ENCODE measurements at places on chromosomes 7 and 10. TPM values are rescaled to one million over a fixed set of nuclear protein-coding genes. Genes with fewer than 3 reads are reported as not detected.
A peak's percentile ranks its signal among the peaks of the same experiment; 100 is the strongest.

- DNase-seq, result no peak
- H3K27me3 ChIP-seq, result no peaks in the 10 kb centered on the region
- H3K36me3 ChIP-seq, result no peaks in the 10 kb centered on the region
- no peaks in the 10 kb centered on the region for H3K4me1 ChIP-seq
- H3K27ac ChIP-seq, result no peak overlapping the region
- H3K4me3 ChIP-seq, result no peak overlapping the region
Observed at GRCh38 chr10:48707472-48707871, 22.8 kb downstream of the WDFY4 start.

GRCh38 chr10:73413108-73413527 lies 740 bp downstream of the ANXA7 start:
- H3K27me3 ChIP-seq, result no peaks in the 10 kb centered on the region
- H3K4me1 ChIP-seq, result no peaks in the 10 kb centered on the region
- peak overlapping the region; percentile 60 for H3K4me3 ChIP-seq
- peak overlapping the region; percentile 91 for H3K27ac ChIP-seq
- H3K36me3 ChIP-seq, result no peaks in the 10 kb centered on the region

GRCh38 chr10:116627386-116627933 lies 6.7 kb downstream of the PNLIPRP2 start:
- no peak for DNase-seq
- H3K27me3 ChIP-seq, result no peaks in the 10 kb centered on the region
- no peaks in the 10 kb centered on the region for H3K36me3 ChIP-seq
- no peaks in the 10 kb centered on the region for H3K4me1 ChIP-seq
- no peak overlapping the region for H3K4me3 ChIP-seq
- H3K27ac ChIP-seq, result no peak overlapping the region

DNA sequence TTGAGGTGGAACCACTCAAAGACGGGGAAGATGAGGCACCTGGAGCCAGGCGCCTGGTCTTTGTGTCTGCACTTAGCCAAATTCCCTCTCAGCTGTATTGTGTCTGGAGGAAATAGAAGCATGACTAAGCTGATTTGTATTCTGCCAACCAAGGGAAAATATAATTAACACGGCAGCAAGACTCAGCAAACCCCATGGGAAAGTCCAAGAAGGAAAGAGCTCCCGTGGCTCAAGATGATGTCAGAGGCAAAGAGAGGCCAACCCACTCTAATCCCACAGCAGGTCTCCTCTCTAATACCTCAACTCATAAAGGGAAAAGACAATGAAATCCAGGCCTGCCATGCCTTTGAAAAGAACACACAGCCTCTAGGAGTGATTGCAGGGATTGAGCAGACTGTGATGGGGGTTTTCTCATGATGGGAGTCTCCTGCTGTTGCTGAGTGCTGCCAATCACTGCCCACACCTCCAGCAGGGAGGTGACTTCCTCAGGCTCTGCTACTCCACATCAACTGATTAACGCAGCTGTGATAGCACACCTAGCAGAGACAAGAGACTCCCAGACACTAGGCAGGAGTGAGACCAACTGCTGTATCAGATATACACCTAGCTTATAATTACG lies 255.5 kb upstream of the C7orf33 start:
- no peaks in the 10 kb centered on the region for H3K27me3 ChIP-seq
- no peak for DNase-seq
- no peaks in the 10 kb centered on the region for H3K4me1 ChIP-seq
- no peak overlapping the region for H3K27ac ChIP-seq

MSS51 gene
- total RNA-seq, result 6.3 TPM

PLPP4 gene
- not detected for total RNA-seq

- no peaks in the 10 kb centered on the region for H3K36me3 ChIP-seq
- no peak overlapping the region for H3K4me3 ChIP-seq
- no peak for DNase-seq
Observed at GRCh38 chr10:110036640-110037039, 28.9 kb downstream of the ADD3 start.

DNA sequence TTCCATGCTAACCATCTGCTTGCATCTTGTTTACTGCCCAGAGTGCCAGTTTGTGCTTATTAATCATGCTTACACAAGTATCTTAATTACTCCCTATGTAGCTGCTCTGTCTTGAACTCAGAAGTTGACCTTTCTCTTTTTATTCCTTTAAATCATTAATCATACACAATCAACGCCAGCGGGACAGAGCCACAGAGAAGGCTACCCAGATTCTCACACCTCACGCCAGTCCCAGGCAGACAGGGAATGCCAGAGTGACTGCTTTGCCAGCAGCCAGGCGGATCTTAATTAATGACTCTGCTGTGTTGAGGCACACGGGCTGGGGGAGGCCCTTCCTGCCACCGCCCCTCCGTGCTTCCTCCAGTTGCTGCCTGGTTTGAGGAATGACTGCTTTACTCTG lies 229.4 kb downstream of the LRMDA start:
- peaks cover 12% of the 10 kb centered on the region for H3K4me1 ChIP-seq
- no peaks in the 10 kb centered on the region for H3K27me3 ChIP-seq
- peak; percentile 67 for DNase-seq
- H3K4me3 ChIP-seq, result no peak overlapping the region
- H3K27ac ChIP-seq, result peak overlapping the region; percentile 83

COL26A1 gene
- not detected for total RNA-seq

GRCh38 chr10:22437620-22438588 lies 92.6 kb downstream of the SPAG6 start:
- H3K4me3 ChIP-seq, result peak overlapping the region; percentile 81
- peak overlapping the region; percentile 85 for H3K27ac ChIP-seq
- no peaks in the 10 kb centered on the region for H3K27me3 ChIP-seq
- no peaks in the 10 kb centered on the region for H3K36me3 ChIP-seq
- peak; percentile 79 for DNase-seq

PNLIP gene
- 2.3 TPM for total RNA-seq

- no peak overlapping the region for H3K4me3 ChIP-seq
- no peaks in the 10 kb centered on the region for H3K36me3 ChIP-seq
- no peaks in the 10 kb centered on the region for H3K27me3 ChIP-seq
- no peak overlapping the region for H3K27ac ChIP-seq
Observed at GRCh38 chr7:86320341-86320740, 323.4 kb upstream of the GRM3 start.

DNA sequence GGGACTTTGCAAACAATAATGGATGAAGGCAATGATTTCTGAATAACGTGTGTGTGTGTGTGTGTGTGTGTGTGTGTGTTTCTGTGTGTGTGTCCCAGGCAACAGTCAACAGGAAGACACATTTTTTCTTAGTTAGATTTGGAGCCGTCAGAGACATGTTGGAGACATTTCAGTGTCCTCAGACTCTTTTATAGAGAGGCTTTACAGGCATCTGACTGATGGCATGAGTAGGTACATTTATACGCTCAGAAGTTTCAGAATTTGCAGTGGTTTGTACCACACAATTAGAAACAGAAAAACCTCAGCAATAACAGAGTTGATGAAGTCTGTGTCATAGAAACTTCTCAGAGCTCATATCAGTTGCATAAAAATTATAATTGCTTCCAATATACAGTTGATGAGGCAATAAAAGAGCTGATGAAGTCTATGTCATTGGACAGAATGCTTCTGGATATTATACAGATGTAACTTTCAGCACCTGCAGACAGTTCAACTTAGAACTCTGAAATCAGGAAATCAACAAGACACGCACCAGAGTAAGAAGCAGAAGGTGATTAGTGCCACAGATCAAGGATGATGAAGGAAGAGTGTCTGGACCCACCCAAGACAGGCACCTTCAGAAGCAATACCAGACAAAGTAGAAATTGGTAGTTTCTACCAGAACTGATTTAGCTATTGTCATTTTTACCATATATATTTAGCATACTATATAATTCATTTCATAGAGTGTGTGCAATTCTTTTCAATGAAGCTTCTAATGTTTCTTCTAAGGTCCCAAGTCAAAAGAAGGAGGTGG lies 104.5 kb upstream of the LYZL1 start:
- no peaks in the 10 kb centered on the region for H3K36me3 ChIP-seq
- DNase-seq, result no peak
- H3K4me1 ChIP-seq, result no peaks in the 10 kb centered on the region
- H3K27ac ChIP-seq, result no peak overlapping the region
- no peaks in the 10 kb centered on the region for H3K27me3 ChIP-seq
- no peak overlapping the region for H3K4me3 ChIP-seq

DNA sequence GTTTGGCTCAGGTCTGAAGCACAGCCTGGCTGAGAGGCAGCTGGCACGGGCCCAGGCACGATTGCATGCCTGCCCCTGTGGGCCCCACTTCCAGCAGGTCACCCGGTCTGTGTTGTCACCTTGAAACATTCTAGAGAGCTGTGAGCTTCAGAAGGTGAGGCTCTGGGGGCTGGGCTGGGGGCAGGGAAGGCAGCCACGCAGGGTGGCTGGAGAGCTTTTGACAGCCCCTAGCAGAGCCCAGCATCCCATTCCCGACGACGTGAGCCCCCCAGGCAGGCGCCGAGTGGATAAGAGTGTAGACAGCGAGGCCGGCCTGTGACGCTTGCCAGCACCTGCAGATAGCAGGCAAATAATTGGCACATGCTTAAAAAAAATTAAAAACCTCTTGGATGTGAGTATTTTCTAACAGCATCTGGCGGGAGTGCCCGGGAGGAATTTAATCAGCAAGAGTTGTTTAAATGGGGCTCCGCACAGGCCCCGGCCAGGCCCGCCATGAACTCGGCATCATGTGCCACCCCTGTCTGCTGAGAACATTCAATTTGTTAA lies 212.0 kb upstream of the TBX20 start:
- H3K36me3 ChIP-seq, result no peaks in the 10 kb centered on the region
- no peak for DNase-seq
- H3K27me3 ChIP-seq, result no peaks in the 10 kb centered on the region
- no peak overlapping the region for H3K27ac ChIP-seq
- no peak overlapping the region for H3K4me3 ChIP-seq

DNA sequence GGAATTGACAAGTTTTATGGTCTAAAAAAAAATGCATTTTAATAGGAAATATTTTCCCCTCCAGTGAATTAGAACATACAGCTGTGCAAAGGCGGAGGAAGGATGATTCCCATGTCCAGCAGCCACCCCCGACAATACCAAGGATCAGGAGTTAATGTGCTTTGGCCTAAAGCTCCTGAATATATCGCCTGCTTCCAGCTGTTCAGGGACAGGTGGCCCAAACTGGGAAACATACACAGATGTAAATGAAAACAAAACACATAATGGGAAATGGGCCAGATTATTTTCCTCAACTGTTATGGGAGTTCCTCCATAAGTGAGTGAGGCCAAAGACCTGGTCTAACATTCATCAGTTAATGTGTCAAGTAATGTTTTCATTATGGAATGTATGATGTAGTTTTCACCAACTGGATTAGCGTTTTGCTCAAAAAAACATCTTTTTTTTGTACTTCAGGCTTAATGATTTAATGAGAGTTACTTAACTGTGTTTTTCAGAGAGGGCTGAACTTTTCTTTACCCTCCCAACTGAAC lies 55.1 kb upstream of the LAMB1 start:
- H3K36me3 ChIP-seq, result no peaks in the 10 kb centered on the region
- H3K27me3 ChIP-seq, result no peaks in the 10 kb centered on the region
- H3K27ac ChIP-seq, result no peak overlapping the region
- H3K4me1 ChIP-seq, result no peaks in the 10 kb centered on the region

DNA sequence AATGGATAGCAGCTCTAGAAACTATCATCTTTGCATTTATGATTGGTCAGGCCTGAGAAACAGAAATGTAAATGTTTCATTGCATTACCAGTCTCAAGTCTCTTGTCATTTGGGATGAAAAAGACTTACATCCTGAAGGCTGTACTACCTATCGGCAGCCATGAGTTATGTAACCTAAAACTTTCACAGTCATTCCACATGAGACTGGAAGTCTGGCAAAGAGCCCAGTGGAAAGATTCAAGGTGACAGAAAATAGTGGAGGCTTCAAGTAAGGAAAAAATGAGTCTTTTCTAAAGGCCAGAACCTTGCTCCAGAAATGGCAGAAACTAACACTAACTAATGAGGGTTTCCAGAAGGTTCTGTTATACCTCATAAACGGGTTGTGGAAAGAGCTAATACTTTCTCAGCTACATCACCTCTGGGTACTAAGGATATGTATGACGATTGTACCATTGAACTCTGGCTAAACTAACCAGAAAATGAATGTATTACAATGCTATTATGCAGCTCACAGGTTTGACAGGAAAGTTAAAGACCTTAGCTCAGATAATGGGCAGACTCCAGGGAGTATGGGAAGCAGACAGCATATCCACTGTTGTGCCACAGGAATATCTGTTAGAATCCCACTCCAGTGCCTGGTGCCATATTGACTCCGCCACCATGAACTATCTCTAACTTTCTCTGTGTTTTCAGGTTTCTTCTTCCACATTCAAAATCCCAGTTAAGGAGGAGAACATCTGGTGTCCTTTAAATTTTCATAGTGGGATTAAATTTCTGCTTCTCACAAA lies 41.7 kb upstream of the DYNC1I1 start:
- DNase-seq, result no peak
- no peaks in the 10 kb centered on the region for H3K36me3 ChIP-seq

GRCh38 chr10:100744136-100744986 lies 1.0 kb upstream of the PAX2 start:
- no peaks in the 10 kb centered on the region for H3K27me3 ChIP-seq
- no peak for DNase-seq
- no peak overlapping the region for H3K4me3 ChIP-seq
- no peaks in the 10 kb centered on the region for H3K4me1 ChIP-seq
- H3K27ac ChIP-seq, result no peak overlapping the region

DNA sequence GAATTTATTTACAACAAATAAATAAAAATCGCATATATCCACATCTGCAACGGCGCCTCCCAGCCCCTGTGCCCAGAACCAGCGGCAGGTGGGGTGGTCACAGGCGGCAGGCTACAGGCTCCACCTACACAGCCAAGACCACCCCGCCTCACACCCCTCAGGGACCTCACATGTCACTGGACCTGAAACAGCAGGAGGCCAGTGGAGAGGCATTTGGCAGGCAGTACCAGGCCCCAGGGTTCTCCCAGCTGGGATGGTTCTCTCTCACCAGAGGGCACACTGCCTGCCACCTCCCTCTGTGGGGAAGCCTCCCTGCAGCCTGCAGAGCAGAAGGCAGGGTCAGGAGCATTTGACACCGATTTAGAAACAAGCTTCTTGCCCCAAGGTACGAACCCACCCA lies 81.5 kb downstream of the MAD1L1 start:
- no peak for DNase-seq
- no peaks in the 10 kb centered on the region for H3K27me3 ChIP-seq
- no peak overlapping the region for H3K4me3 ChIP-seq
- no peaks in the 10 kb centered on the region for H3K36me3 ChIP-seq
- no peaks in the 10 kb centered on the region for H3K4me1 ChIP-seq
- no peak overlapping the region for H3K27ac ChIP-seq

ARHGAP22 gene
- 29.1 TPM for total RNA-seq

GRCh38 chr7:99730238-99730810 lies 4.7 kb downstream of the CYP3A7 start:
- no peaks in the 10 kb centered on the region for H3K27me3 ChIP-seq
- no peaks in the 10 kb centered on the region for H3K36me3 ChIP-seq
- no peak overlapping the region for H3K4me3 ChIP-seq
- DNase-seq, result no peak
- H3K4me1 ChIP-seq, result no peaks in the 10 kb centered on the region
- no peak overlapping the region for H3K27ac ChIP-seq

GRCh38 chr7:21412410-21412851 lies 15.5 kb upstream of the SP4 start:
- no peaks in the 10 kb centered on the region for H3K27me3 ChIP-seq
- H3K36me3 ChIP-seq, result no peaks in the 10 kb centered on the region
- no peak overlapping the region for H3K4me3 ChIP-seq
- H3K27ac ChIP-seq, result no peak overlapping the region
- H3K4me1 ChIP-seq, result no peaks in the 10 kb centered on the region

- DNase-seq, result no peak
- H3K36me3 ChIP-seq, result no peaks in the 10 kb centered on the region
- no peak overlapping the region for H3K4me3 ChIP-seq
- no peak overlapping the region for H3K27ac ChIP-seq
- H3K4me1 ChIP-seq, result no peaks in the 10 kb centered on the region
Observed at GRCh38 chr10:80855348-80855971, 317.8 kb downstream of the SH2D4B start.

GRCh38 chr7:123802249-123802648 lies 42.7 kb upstream of the HYAL4 start:
- no peak for DNase-seq
- H3K4me3 ChIP-seq, result no peak overlapping the region
- H3K27ac ChIP-seq, result no peak overlapping the region
